ENCODE measurements at places on chromosomes 6 and 20.

DNA sequence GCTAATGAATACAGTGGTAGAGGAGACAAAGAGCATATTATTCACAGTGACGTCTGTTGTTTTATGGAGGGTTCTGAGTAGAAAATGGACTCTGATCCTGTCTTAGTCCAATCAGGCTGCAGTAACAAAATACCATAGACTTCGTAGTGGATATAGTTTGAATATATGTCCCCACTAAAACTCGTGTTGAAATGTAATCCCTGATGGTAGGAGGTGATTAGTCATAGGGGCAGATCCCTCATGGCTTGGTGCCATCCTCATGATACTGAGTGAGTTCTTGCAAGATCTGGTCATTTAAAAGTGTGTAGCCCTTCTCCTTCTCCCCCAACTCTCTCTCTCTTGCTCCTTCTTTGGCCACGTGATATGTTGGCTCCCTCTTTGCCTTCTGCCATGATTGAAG, 82.5 kb downstream of the CD83 start:
- no peak for DNase-seq

- DNase-seq = no peak
These were observed 332.2 kb downstream of the KHDRBS2 start for GRCh38 chr6:61953851-61954250.

- no peak for DNase-seq
These were observed 33.8 kb downstream of the KPNA5 start for GRCh38 chr6:116714761-116715160.

- DNase-seq = no peak
These were observed 460.1 kb upstream of the MANEA start for GRCh38 chr6:95117236-95117635.

GRCh38 chr6:3388786-3389185, 68.1 kb downstream of the SLC22A23 start:
- no peak for DNase-seq

GRCh38 chr6:73377225-73377624, 7.5 kb upstream of the OOEP start:
- no peak for DNase-seq

GRCh38 chr6:168941036-168941435, 312.6 kb downstream of the THBS2 start:
- no peak for DNase-seq

GRCh38 chr6:123994168-123994567, 190.5 kb downstream of the NKAIN2 start:
- DNase-seq = no peak

DNA sequence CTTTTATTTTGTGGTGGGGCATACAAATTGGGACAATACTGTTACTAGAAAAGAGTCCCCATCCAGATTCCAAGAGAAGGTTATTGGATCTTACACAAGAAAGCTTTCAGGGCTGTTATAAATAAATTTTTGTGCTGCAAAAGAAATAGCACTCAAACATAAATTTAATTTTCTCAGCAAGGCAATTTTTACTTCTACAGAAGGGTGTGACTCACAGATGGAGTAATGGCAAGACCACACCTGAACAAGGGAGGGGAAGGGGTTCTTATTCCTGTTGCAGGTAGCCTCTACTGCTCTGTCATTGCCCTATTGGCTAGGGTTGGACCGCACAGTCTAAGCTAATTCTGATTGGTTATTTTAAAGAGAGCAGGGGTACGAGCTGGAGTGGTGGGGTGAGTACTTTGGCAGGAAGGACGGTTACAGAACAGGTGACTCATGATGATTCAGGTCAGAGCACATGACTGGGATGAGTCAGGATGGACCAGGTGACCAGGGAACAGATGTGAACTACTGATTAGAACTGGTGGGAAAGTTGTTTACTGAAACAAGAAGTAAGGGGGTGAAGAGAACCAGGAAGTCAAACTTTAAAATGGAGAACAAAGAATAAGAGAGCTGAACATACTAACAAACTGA, 41.1 kb downstream of the CNR1 start:
- DNase-seq = no peak

GRCh38 chr6:133957780-133958242, 4.8 kb downstream of the TBPL1 start:
- no peak for DNase-seq

- no peak for DNase-seq
These were observed 4.9 kb upstream of the LRRN4 start for GRCh38 chr20:6058684-6059295.

- DNase-seq = no peak
These were observed 332.9 kb downstream of the COL12A1 start for GRCh38 chr6:74872754-74873476.

DNA sequence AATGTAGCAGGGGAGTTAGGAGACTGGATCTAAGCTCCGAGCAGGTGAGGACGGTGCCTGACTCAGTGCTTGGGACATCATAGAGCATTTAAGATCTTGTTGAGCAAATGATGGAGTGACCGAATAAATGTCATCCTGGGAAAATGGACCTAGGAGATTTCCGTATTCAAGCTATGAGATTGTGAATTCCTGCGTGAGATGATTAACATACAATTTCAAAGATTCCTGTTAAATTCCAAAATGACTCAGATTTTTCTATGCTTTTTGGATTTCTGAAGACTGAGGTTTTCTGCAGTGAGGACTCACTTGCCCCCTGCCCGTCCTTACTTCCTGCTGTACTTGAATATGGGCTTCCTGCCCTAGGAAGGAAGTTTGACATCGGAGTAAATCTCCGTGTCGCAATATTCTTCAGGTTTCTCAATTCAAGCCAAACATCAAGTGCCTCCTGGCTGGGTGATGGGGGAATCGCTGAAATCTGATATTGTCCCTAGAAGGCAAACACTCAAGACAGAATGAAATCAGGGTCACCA, 5.2 kb downstream of the SYTL3 start:
- no peak for DNase-seq

DNA sequence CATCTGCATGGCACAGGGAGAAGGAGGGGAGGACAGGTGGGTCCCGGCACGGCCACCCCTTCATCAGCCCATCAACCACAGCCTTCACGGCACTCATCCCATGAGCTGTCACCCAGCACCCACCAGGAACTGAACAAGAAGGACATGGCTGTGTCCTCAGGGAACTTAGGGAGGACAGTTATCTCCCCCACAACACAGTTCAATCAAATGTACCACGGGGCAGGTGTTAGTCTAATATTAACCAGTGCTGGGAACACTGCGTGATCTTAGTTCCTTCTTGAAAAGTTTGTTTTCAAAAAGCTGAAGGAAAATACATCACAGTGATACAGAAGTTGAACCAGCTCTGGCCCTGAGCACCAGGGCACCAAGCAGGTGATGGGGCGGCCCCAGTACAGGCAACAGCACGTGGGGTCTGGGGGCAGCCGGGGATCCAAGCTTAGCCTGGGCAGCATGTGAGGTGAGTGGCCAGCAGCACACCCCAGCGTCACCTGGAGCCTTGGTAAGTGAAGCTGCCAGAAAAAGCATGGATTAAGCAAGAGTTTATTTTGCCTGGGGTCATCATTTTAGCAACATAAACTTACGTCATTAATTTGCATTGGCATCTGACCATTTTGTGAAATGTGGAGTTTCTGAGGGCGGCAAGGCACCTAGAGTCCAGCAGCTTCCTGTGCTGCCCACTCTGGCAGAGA, 35.5 kb upstream of the AFDN start:
- DNase-seq = no peak

GRCh38 chr20:37280403-37280802, 9.1 kb upstream of the MANBAL start:
- DNase-seq = no peak

DNA sequence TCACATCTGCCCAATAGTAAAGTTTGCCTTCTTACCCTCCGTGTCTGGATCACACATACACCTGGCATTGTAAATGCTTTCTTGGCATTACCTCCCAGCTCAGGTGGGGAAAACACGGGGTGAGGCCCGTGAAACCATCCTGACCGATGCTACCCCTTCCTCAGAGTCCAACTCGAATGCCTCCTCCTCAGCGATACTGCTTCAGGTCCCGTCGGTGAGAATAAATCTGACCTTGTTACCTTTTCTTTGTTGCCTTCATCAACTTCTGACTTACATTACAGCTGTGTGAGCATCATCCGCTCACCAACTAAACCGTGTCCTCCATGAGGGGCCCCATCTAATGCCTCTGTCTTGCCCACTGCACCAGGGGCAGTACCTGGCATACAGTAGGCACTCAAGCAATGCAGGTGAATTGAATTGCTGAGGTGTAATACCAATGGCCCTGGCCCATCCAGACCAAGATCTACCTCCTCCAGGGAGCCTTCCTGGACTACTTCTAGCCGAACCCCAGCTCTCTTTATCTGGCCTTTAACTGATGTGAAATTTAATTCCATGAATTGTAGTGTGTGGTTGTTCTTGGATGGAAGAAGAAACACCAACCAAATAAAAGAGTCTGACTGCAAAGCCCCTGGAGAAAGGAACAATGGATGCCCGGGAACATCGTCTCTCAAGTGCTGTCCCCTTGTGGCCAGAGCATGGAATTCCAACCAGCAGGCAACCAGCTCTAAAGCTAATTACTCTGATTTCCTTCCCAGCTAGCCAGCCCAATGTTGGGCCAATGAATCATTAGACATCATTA, 141.5 kb downstream of the ANKRD60 start:
- DNase-seq = no peak

- DNase-seq = no peak
These were observed 29.9 kb downstream of the FBXO5 start for GRCh38 chr6:152952866-152953509.

- no peak for DNase-seq
These were observed 83.2 kb downstream of the LINC00237 start for GRCh38 chr20:21022925-21023324.

GRCh38 chr20:41560970-41561369, 57.2 kb downstream of the CHD6 start:
- DNase-seq = no peak

DNA sequence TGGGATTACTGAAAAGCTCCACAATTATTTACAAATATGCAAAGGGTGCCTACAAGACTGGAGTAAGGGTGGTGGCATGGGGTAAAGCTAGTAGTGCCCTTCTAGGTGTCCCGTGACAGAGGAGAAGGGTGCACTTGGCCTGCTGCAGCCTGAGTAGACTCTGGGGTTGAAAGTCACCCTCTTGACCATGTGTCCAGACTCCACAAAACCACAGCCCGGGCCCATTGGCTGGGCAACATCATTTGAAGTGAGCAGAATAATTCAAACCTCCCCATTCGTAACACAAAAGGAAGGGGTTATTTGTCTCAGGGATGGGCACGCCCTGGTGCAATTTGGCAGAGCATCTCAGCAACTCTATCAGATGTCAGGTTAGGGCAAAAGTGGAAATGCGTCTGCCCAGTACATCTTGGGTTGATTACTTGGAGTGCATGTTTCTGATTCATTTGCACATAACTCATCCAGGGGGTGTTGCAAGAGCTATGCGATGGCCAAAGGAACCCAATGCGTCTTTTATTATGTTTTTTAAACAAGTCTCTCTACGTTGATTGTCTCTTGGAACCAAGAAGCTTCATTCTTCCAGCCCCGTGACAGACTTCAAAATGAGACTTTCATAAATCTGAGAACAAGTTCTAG, 56.7 kb downstream of the ISM1 start:
- DNase-seq = no peak

DNA sequence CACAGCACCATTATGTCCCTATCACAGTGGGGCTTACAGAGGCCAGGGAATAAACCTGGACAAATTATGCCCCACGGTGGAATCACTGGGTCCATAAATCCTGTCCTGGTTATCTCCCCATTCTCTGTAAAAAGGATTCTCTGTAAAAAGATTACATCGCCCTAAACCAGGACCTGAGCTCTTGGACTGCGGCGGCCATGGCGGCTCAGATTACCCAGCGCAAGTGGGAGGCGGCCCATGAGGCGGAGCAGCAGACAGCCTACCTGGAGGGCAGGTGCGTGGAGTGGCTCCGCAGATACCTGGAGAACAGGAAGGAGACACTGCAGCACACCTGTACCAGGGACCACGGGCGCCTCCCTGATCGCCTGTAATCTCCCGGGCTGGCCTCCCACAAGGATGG, 8.4 kb upstream of the HLA-A start:
- no peak for DNase-seq

DNA sequence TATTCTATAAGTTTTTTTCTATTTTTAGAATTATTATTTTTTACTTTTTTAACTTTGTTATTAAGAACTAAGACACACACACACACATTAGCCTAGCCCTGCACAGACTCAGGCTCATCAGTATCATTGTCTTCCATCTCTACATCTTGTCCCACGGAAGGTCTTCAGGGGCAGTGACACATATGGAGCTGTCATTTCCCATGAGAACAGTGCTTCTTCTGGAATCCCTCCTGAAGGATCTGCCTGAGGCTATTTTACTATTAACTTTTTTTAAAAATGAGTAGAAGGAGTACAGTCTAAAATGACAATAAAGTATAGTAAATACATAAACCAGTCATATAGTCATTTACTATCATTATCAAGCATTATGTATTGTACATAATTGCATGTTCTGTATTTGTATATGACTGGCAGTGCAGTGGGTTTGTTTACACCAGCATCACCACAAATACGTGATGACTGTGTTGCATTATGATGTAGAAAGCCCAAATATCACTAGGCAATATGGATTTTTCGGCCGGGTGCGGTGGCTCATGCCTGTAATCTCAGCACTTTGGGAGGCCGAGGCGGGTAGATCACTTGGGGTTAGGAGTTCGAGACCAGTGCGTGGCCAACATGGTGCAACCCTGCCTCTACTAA, 57.9 kb downstream of the HIVEP1 start:
- DNase-seq = no peak

- DNase-seq = no peak
These were observed 126.1 kb upstream of the UST start for GRCh38 chr6:148620579-148621298.

DNA sequence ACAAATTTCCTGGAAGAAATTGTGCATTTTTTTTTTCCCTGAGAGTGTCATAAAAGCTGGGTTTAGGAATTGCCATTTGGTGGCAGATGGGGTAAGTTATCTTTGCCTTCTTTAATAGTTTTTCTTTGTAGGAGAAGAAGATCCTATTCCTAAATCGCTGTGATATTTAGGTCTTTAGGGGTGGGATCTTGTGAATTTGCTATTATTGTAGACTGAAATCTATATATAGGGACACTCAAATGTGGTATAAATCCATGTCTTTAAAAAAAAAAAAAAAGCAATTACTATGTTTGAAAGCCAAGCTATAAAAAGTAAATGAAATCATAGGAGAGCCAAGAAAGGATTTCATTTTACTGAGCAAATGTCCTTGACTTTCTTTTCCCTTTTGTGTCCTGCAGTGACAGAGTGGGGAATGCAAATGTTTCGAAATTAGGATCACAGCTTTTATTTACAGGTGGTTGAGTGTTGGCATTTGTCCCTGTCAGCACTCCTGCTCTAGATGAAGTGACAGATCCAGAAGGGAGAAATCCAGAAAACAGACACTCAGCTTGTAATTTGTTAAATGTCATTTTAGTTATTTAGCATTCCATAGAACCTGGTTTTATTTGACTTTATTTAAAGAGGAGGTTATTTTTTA, 29.4 kb downstream of the TIAM2 start:
- no peak for DNase-seq

DNA sequence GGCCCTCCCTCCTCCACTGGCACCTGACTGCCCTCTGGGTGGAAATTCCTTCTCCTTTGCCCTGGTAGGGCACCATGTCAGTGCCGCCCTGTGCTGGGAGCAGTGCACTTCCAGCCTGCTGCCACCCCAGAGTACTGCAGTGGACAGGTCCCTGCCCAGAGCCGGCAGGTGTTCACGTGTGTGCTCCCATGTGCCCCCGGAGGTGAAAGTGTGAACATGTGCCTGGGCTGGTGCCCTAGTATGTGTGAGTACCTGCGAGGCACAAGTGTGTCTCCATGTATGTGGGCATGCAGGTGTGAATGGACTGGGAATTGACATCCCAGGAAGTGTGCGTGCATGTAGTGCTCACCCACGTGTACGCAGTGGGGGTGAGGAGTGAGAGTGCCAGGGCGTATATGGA, 29.4 kb downstream of the SDCBP2 start:
- no peak for DNase-seq

GRCh38 chr6:98831057-98831958, 3.1 kb upstream of the POU3F2 start:
- DNase-seq = no peak
